ENCODE measurements at places on chromosomes 3 and 15. TPM values are rescaled to one million over a fixed set of nuclear protein-coding genes. Genes with fewer than 3 reads are reported as not detected.

DNA sequence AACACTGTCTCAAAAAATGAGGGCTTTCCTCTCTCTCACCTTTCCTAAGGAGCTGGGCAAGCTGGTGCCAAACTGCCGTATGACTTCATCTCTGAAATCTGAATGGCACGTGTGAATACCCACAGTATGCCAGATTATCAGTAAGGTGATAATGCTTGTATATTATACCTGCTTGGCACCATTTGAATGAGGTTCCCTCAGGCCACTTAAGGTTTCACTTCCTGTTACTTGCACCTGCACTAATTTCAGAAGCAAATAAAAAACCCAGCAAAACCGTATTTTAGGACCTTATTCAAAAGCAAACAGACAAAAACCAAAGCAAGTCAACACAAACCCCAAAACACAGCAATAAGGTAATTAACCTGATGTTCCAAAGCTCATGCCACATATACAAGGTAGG lies 19.7 kb downstream of the FOXP1 start:
- no peak for DNase-seq

GRCh38 chr15:63052077-63052841 lies 9.7 kb downstream of the TPM1 start:
- DNase-seq, result no peak

DNA sequence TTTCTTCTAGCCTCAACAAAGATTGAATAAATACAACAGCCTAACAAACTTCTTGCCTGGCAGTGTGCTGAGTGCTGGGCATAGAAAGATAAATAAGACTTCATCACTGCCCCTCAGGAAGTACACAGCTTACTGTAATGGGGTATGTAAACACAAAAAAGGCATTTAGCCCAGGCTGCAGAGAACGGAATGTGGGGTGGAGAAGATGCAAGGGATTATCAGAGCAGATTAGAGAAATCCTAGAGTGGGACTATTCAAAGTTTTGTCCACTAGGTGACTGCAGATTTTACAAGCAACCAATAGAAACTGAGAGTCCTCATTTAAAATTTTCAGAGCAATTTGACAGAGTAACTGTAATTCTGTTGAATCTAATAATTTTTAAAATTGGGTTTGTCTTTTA lies 35.4 kb upstream of the TSC22D2 start:
- no peak for DNase-seq

- no peak for DNase-seq
Observed at GRCh38 chr15:75606711-75607699, 18.5 kb downstream of the SNUPN start.

The DGKG gene
- 12.1 TPM for total RNA-seq

All from psoas muscle (tissue), 8 donors.